ENCODE measurements at places on chromosomes 5 and 9. TPM values are rescaled to one million over a fixed set of nuclear protein-coding genes. Genes with fewer than 3 reads are reported as not detected.

FCHSD1 gene
- 16.2 TPM for polyA plus RNA-seq

F2RL2 gene
- 0.06 TPM for polyA plus RNA-seq

NMRK1 gene
- 39.2 TPM for polyA plus RNA-seq

HAVCR1 gene
- not detected for polyA plus RNA-seq

PPP3R2 gene
- polyA plus RNA-seq, result not detected

FOXD4L4 gene
- polyA plus RNA-seq, result 0.02 TPM

C5orf58 gene
- polyA plus RNA-seq, result 0.06 TPM

ACOT12 gene
- not detected for polyA plus RNA-seq

ANKRD20A1 gene
- 5.2 TPM for polyA plus RNA-seq

UNC5A gene
- not detected for polyA plus RNA-seq

HNRNPA0 gene
- polyA plus RNA-seq, result 20.0 TPM

ADRA1B gene
- polyA plus RNA-seq, result 0.04 TPM

POU4F3 gene
- polyA plus RNA-seq, result 0.08 TPM

NUTM2F gene
- not detected for polyA plus RNA-seq

C9orf153 gene
- polyA plus RNA-seq, result 0.02 TPM

TAF11L7 gene
- not detected for polyA plus RNA-seq

PAPPA gene
- 1.1 TPM for polyA plus RNA-seq

LCN15 gene
- not detected for polyA plus RNA-seq

FOXD4L6 gene
- polyA plus RNA-seq, result 0.04 TPM

NR4A3 gene
- polyA plus RNA-seq, result 0.33 TPM

PFN3 gene
- 0.21 TPM for polyA plus RNA-seq

Data from esophagus (tissue), 2 donors.